LHCN-M2 (cell line): ENCODE measurements at places on chromosomes 5 and 9. TPM values are rescaled to one million over a fixed set of nuclear protein-coding genes. Genes with fewer than 3 reads are reported as not detected.

Gene ENHO
- 0.29 TPM in 1 of 2 replicates, not detected in the other for total RNA-seq

Gene PCDHA1
- 0.06 TPM in 2 replicates for total RNA-seq

Gene LCN2
- not detected in 2 replicates for total RNA-seq

Gene CYSRT1
- 4.1 and 4.4 TPM in 2 replicates for total RNA-seq

Gene C8G
- not detected in 2 replicates for total RNA-seq

Gene SLC36A3
- total RNA-seq = not detected in 2 replicates

Gene FOXD4L4
- total RNA-seq = 0.06 and 0.17 TPM in 2 replicates

Gene EFNA5
- 7.2 and 13.1 TPM in 2 replicates for total RNA-seq

Gene SPZ1
- not detected in 2 replicates for total RNA-seq

Gene DNAJA1
- total RNA-seq = 179 and 196 TPM in 2 replicates

Gene CTNND2
- 0.19 TPM in 1 of 2 replicates, not detected in the other for total RNA-seq

Gene UBE2B
- 7.2 and 13.2 TPM in 2 replicates for total RNA-seq

Gene ITK
- 0.06 TPM in 1 of 2 replicates, not detected in the other for total RNA-seq

Gene TRPM3
- 3.4 and 7.8 TPM in 2 replicates for total RNA-seq

Gene SPATA31E1
- not detected in 2 replicates for total RNA-seq

Gene NFX1
- total RNA-seq = 20.2 and 23.4 TPM in 2 replicates

Gene GRIA1
- 7.4 and 10.0 TPM in 2 replicates for total RNA-seq

Gene ARL14EPL
- 0.40 TPM in 1 of 2 replicates, not detected in the other for total RNA-seq

Gene INSYN2B
- 7.4 and 8.3 TPM in 2 replicates for total RNA-seq

Gene RETREG1
- total RNA-seq = 2.4 and 4.0 TPM in 2 replicates

Gene FAM153A
- not detected in 2 replicates for total RNA-seq

Gene ANXA2R
- 1.7 and 2.6 TPM in 2 replicates for total RNA-seq

Gene PCDHGA3
- 0.57 TPM in 1 of 2 replicates, not detected in the other for total RNA-seq

Gene SLC34A3
- 0.06 TPM in 1 of 2 replicates, not detected in the other for total RNA-seq

Gene RNF183
- total RNA-seq = not detected in 2 replicates

Gene SVEP1
- 1.0 and 1.3 TPM in 2 replicates for total RNA-seq

Gene KIF24
- total RNA-seq = 5.1 and 5.6 TPM in 2 replicates

Gene ANKRD34B
- total RNA-seq = not detected in 2 replicates

Gene OSTF1
- 36.0 and 36.2 TPM in 2 replicates for total RNA-seq

Gene SLC6A18
- total RNA-seq = not detected in 2 replicates

Gene LCN15
- not detected in 2 replicates for total RNA-seq

Gene IFNK
- not detected in 2 replicates for total RNA-seq

Gene ADAMTS16
- total RNA-seq = 1.6 and 2.6 TPM in 2 replicates

Gene GFI1B
- 0.06 TPM in 1 of 2 replicates, not detected in the other for total RNA-seq

Gene DDX31
- total RNA-seq = 21.0 and 23.1 TPM in 2 replicates
